Naive B cell (primary cell): ENCODE measurements at places on chromosomes 7 and 10. TPM values are rescaled to one million over a fixed set of nuclear protein-coding genes. Genes with fewer than 3 reads are reported as not detected.
A peak's percentile ranks its signal among the peaks of the same experiment; 100 is the strongest.

- no peak overlapping the region for H3K27ac ChIP-seq
- H3K36me3 ChIP-seq = no peaks in the 10 kb centered on the region
- H3K27me3 ChIP-seq = no peaks in the 10 kb centered on the region
- H3K4me3 ChIP-seq = no peak overlapping the region
- DNase-seq = no peak
Observed at GRCh38 chr10:57338823-57339558, 928.7 kb downstream of the IPMK start.

DNA sequence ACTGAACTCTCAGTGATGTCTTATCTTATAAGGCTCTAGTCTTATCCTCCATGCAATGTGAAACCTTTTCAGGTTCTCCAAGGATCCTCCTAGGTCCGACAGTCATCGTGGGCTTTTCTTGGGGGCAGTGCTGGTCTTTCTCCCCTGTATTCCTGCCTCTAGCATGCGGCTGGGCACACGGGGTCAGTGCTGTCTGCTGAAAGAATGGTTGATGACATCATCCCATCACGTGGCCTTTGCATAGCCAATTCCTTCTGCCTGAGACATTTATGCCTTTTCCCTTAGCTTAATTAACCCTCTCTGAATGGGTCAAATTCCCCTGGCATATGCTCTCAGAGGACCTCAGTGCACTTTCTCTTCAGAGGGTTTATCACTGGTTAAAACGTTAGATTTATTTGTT is 27.0 kb upstream of the KCNK18 start:
- no peak overlapping the region for H3K4me3 ChIP-seq
- H3K4me1 ChIP-seq = peaks cover 38% of the 10 kb centered on the region
- H3K27ac ChIP-seq = no peak overlapping the region
- no peaks in the 10 kb centered on the region for H3K36me3 ChIP-seq

GRCh38 chr10:95333997-95334804 is 43.4 kb upstream of the PDLIM1 start:
- no peak overlapping the region for H3K4me3 ChIP-seq
- no peaks in the 10 kb centered on the region for H3K27me3 ChIP-seq
- H3K27ac ChIP-seq = no peak overlapping the region
- H3K4me1 ChIP-seq = no peaks in the 10 kb centered on the region

DNA sequence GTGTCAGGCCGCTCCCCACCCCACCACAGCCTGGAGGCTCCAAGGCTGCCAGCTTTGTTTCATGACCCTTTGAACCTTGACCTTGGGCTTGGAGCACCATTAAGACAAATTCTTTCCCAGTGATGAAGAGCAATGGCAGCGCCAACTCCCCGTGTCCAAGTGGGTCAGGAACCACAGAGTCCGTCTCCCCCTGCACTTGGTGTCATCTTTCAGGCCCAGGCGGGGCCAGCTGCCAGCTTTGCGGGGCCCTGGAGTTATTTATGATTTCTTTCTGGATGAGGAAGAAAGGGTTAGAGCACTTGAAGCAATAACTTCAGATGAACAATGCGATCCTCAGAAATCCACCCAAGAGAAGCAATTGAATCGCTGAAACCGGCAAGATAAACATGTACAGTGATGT is 110.8 kb downstream of the MYL10 start:
- no peaks in the 10 kb centered on the region for H3K4me1 ChIP-seq
- H3K27me3 ChIP-seq = peaks cover 36% of the 10 kb centered on the region
- H3K27ac ChIP-seq = no peak overlapping the region
- no peaks in the 10 kb centered on the region for H3K36me3 ChIP-seq

- H3K36me3 ChIP-seq = peaks cover 38% of the 10 kb centered on the region
- H3K4me1 ChIP-seq = peaks cover 65% of the 10 kb centered on the region
- DNase-seq = no peak
- H3K27me3 ChIP-seq = no peaks in the 10 kb centered on the region
- H3K27ac ChIP-seq = peak overlapping the region; percentile 24
Observed at GRCh38 chr7:21916176-21916575, 29.5 kb downstream of the CDCA7L start.

DNA sequence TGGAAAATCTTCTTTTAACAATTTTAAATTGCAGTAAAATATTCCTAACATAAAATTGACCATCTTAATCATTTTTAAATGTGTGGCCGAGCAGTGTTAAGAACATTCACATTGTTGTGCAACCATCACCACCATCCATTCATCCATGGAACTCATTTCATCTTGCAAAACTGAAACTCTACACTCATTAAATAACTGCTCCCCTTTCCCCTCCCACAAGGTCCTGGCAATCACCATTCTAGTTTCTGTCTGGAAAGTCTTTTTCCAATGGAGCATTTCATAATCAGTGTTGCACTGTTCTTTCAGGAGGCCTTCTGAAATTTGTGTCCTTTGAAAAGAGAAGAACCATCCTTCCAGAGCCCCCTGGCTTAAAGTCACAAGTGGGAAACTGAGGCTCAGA is 233.1 kb downstream of the PLXNA4 start:
- DNase-seq = no peak
- no peaks in the 10 kb centered on the region for H3K36me3 ChIP-seq
- H3K4me1 ChIP-seq = no peaks in the 10 kb centered on the region

DNA sequence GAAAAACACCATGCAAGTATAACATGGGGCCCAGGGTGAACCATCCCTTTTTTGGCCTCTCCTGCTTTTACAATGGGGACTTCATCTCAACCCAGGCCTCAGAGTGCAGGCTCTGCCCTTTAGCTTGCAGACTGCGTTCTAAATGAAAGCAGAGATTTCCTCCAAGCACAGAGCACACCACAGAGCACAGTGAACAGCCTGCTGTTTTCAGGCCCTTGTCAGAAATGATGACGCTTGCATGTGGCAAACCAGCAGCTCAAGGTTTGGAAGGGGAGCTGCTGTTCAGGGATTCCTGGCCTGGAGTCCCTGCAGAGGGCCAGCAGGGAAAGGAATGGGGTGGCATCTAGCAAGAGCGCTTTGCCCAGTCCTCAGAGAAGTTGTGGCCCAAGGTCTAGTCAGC is 167.3 kb upstream of the CDCA7L start:
- no peaks in the 10 kb centered on the region for H3K4me1 ChIP-seq
- no peak for DNase-seq
- H3K36me3 ChIP-seq = no peaks in the 10 kb centered on the region
- H3K4me3 ChIP-seq = no peak overlapping the region

DNA sequence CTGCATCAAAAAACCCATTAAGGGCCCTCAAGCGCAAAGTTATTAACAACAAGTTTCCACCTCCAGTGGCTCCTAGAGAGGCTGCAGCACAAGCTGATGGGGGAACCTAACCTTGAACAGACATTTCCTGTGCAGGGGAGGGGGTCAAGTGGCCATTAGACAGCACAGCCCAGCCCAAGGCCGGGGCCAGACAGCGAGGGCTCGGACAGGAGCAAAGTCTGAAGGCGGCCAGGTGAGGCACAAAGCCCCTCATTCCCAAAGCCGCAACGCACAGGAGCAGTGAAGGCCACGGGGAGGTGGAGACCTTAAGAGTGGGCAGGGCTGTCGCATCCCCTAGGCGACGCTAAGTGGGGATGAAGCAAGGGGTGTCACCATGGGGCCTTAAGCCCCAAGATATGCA is 73.2 kb upstream of the ZNF746 start:
- H3K27me3 ChIP-seq = no peaks in the 10 kb centered on the region
- peaks cover 4% of the 10 kb centered on the region for H3K4me1 ChIP-seq
- DNase-seq = no peak
- peaks cover 38% of the 10 kb centered on the region for H3K36me3 ChIP-seq
- no peak overlapping the region for H3K27ac ChIP-seq

DNA sequence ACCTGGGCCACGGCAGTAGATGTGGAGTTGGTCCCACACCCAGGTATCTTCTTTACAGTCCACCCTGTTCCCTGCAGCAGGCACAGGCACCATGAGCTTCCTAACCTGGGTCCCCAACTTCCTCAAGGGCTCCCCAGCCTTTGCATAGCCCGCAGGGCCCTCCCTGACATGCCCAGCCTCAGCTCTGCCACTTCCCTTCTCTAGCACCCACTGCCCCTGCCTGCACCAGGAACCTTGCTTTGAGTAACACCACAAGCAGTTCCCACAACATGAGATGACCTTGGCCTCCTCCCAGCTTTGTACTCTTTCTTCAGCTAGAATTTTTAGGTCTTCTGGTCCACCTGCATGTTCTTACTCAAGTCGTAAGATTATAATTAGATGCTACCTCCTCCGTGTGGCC is 92.2 kb upstream of the ZPBP start:
- no peak overlapping the region for H3K4me3 ChIP-seq
- H3K27me3 ChIP-seq = no peaks in the 10 kb centered on the region
- H3K27ac ChIP-seq = no peak overlapping the region
- DNase-seq = no peak

GRCh38 chr10:61175316-61175715 is 231.3 kb upstream of the RHOBTB1 start:
- H3K36me3 ChIP-seq = no peaks in the 10 kb centered on the region
- no peak overlapping the region for H3K27ac ChIP-seq
- no peak overlapping the region for H3K4me3 ChIP-seq
- no peaks in the 10 kb centered on the region for H3K4me1 ChIP-seq

The MYO1G gene
- 83.1 TPM for polyA plus RNA-seq

The FAM25A gene
- not detected for polyA plus RNA-seq

The BEND7 gene
- not detected for polyA plus RNA-seq

The NUTM2E gene
- polyA plus RNA-seq = not detected
